ENCODE measurements at places on chromosomes 2 and 18.

- no peak for DNase-seq
These were observed 8.9 kb upstream of the PGAP1 start for GRCh38 chr2:196935432-196935831.

- no peak for DNase-seq
These were observed 90.1 kb downstream of the LBH start for GRCh38 chr2:30321466-30321865.

- DNase-seq = no peak
These were observed 11.8 kb downstream of the RAB11FIP5 start for GRCh38 chr2:73100956-73101355.

- no peak for DNase-seq
These were observed at the start of gene HNMT for GRCh38 chr2:137964066-137964858. Gene HNMT, plus strand, starts transcription at chr2:137964473. Its CDS starts 19 bp downstream, at chr2:137964492.

DNA sequence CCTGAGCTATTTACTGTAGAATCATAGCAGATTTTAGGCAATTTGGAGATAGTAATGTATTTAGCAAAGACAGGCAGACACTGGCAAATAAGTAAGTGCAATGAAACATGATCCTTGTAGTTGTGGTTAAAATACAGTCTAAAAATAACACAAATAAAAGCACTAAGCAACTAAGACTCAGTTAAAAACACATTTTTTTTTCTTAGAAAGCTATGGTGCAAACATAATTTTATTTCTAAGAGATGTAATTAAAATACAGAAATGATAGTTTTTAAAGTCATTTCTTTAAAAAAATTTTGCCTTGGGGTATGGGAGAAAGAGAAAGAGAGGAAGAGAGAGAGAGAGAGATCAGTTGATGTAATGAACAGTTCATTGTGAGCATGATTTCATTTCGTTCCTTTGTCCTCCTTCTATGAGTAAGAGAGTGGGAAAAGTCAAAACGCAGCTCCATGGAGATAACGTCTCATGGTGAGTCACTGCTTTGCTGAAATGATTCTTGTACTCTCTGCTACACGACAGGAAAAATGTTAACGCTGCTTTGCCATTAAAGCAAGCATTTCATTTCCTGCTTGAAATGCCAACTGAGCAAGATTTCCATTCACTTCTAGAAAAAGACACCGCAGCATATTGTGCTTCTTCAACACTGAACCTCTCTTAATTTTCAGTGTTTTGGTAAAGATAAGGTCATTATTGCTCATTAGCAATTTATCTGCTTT lies 61.3 kb upstream of the PGAP1 start:
- no peak for DNase-seq

DNA sequence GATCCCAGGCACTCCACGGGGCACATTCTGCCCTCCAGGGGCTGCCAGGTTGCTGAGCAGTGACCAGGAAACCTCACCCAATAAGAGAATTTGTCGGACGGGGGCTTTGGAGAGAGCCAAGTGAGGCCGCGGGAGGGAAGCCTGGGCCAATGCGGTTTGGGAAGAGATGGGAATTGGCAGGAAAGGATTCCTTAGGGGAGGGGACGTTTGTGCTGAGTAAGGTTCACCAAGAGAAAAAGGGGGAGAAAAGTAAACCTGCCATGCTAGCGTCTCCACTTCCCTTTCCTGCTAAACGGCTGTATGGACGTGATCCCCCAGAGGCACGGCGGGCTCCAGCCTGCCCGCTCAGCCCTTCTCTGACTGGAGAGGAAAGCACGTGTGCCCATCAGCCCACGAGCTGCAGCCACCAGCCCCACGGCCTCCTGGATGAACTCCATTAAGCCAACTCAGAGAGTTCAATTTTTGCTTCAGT lies 194.4 kb upstream of the ID2 start:
- DNase-seq = no peak
